ENCODE measurements at places on chromosomes 16 and 17.
A peak's percentile ranks its signal among the peaks of the same experiment; 100 is the strongest.

DNA sequence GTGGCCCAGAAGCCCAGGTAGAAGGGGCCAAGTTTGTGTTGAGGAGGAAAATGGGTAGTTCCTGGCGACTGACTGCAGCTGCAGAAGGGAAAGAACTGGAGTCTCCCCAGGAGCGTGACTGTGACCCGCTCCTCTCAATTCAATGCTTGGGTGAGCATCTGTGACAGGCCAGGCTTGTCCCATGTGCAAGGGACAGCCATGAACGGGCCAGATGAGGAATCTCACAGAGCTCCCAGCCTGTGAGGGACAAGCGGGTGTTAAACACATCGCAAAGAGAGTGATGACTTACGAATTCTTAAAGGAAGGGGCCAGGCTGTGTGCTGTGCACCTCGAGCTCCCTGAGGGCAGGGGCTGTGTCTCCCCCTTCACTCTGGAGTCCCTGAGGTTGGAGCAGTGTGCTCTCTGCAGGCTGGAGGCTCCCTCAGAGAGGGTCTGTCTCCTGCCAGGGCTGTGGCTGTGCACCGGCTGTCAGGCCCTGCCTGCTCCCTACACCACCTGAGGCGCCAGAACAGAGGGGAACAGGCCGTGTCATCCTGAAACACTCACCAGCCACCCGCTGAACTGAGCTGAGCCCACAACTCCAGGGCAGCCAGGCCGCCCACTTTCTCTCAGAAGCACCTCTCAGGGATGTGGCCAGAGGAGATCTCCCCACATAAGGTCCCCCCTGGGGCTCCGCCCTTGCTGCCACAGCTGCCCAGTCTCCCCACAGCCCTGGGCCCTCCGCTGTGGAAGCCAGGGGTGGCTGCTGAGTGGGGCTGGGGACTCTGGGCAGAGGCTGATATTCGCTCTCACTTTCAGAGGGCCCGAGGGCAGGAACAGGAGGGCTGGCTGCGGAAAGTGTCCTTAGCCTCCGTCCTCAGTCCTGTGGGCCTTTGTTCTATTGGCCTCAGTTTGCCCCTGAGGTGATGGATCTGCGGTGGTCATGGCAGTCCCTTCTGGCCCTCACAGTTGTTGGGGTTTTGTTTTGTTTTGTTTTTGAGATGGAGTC, 25.7 kb upstream of the NXPH3 start:
- no peak for DNase-seq

DNA sequence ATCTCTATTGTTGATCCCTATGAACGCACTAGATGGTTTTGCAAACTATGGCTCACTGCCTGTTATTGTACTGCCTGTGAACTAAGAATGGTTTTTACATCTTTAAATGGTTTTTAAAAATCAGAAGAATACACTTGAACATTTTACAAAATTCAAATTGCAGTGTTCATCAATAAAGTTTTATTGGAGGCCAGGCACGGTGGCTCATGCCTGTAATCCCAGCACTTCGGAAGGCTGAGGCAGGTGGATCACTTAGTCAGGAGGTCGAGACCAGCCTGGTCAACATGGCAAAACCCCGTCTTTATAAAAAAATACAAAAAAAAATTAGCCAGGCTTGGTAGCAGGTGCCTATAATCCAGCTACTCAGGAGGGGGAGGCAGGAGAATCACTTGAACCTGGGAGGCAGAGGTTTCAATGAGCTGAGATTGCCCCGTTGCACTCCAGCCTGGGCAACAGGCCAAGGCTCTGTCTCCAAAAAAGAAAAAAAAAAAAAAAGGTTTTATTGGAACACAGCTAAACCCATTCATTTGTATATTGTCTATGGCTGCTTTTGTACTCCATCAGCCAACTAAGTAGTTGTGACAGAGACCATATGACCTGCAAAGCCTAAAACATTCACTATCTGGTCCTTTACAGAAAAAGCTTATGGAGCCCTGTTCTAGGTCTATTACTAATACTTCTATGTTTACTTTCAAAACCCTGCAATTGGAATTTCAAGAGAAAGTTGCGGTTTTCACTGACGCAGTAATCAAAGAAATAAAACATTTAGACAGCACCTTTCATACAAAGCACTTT, 18.9 kb downstream of the IKZF3 start:
- DNase-seq: no peak

DNA sequence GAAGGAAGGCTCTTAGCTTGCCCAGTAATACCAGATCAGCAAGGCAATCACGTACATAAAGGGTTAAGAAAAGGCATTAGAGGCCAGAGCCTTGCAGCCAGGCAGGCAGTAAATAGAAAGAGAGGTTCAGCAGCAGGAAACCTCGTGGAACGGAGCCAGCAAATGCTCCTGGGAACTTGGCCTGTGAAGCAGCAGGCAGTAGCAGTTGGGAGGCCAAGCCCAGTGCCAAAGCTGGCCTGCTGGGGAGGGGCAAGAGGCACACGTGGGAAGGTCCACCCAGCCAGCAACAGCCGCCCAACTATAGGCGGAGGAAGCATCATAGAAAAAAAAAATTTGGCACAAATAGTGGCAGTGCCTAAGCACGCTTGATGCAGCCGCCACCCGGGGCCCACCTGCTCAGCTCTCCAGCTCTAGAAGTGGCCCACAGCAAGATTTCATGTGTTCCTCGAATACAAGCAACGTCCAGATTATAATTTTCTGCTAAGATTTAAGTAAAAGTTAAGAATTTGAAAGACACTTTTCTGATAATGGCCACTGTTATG, 2339.5 kb downstream of the TP53TG3F start:
- DNase-seq: no peak

DNA sequence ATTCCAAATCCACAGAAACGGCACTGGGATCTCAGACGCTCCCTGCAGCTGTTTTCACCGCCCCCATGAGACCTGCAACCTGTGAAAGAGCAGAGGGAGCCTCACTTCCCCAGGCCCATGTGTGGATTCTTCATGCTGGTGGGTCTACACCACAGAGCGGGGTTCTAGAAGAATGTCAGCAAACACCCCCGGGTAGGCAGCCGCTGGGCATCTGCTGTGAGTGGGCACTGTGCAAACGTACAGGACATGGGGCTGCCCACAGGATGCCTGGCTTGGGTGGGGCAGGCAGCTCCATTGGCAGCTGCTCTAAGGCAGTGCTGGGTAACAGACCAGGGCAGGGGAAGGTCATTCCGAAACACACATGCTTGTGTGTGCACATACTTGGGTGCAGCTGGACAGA, 174.9 kb downstream of the RBFOX3 start:
- DNase-seq: no peak

GRCh38 chr17:49217651-49218413, 7.3 kb downstream of the ABI3 start:
- DNase-seq: peak; percentile 47

DNA sequence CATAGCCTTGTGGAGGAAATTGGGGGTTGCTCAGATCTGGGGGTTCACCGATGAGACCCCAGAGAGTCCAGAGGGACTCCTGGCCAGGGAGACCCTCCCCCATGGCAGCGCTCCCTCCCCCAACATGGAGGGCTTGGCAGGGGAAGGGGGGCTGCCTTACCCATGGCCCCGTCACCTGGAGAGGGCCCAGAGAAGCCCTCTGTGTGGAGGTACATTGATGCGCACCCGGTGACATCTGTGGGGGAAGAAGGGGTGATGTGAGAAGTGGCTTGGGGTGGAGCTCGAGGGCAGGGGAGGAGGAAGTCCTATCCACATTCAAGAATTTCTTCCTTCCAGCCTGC, 16.2 kb downstream of the ETV4 start:
- DNase-seq: no peak

DNA sequence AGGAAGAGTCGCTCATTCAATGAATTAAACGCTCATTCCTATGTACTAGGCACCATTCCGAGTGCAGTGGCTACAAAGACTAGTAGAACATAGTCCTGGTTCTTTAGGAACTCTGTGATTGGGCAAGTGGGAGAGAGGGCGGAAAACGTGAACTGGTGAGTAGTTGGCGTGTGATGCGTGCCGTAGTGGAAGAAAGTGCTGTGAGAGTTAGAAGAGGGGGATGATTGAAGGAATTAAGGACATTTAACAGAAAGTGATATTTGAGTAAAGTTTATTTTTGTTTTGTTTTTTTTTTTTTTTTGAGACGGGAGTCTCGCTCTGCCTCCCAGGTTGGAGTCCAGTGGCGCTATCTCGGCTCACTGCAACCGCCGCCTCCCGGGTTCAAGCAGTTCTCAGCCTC, 7.9 kb upstream of the SLFN14 start:
- DNase-seq: peak; percentile 61
